ENCODE measurements at places on chromosomes 6 and 20. TPM values are rescaled to one million over a fixed set of nuclear protein-coding genes. Genes with fewer than 3 reads are reported as not detected.

SLC17A9 gene
- total RNA-seq, result 16.6 TPM

OR2J3 gene
- not detected for total RNA-seq

PRDM13 gene
- total RNA-seq, result under 0.01 TPM

KIF25 gene
- total RNA-seq, result not detected

Data from uterine smooth muscle cell (primary cell).